ENCODE measurements at places on chromosomes 4 and X. TPM values are rescaled to one million over a fixed set of nuclear protein-coding genes. Genes with fewer than 3 reads are reported as not detected.

Gene MAGED4
- total RNA-seq: not detected

Gene IGFBP7
- 151 TPM for total RNA-seq

Gene TNMD
- total RNA-seq: not detected

Gene CXCL3
- not detected for total RNA-seq

Gene MAGEE2
- not detected for total RNA-seq

Gene CRMP1
- total RNA-seq: not detected

Gene ZAR1
- not detected for total RNA-seq

Gene GYPA
- total RNA-seq: not detected

Gene FAM9B
- total RNA-seq: not detected

Gene NEUROG2
- total RNA-seq: not detected

Gene HTR2C
- total RNA-seq: 0.33 TPM

Gene DACH2
- not detected for total RNA-seq

Gene BTK
- not detected for total RNA-seq

Gene ATP1B4
- total RNA-seq: not detected

Gene ADH7
- total RNA-seq: not detected

Gene SULT1B1
- total RNA-seq: 0.24 TPM

Gene UGT2B11
- not detected for total RNA-seq

Gene SERPINA7
- not detected for total RNA-seq

Measured in PC-9 (cell line).